ENCODE measurements at places on chromosomes 2 and 18.
A peak's percentile ranks its signal among the peaks of the same experiment; 100 is the strongest.

DNA sequence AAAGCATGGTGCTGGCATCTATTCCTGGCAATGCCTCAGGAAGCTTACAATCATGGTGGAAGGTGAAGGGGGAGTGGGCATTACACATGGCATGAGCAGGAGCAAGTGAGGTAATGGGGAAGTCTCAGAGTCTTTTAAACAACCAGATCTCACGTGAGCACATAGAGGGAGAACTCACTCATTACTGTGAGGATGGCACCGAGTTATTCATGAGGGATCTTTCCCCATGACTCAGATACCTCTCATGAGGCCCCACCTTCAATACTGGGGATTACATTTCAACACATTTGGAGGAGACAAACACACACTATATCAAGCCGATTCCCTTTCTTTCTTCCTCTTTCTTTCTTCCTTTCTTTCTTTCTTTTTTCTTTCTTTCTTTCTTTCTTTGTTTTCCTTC lies 47.9 kb upstream of the FANCL start:
- DNase-seq, result no peak

DNA sequence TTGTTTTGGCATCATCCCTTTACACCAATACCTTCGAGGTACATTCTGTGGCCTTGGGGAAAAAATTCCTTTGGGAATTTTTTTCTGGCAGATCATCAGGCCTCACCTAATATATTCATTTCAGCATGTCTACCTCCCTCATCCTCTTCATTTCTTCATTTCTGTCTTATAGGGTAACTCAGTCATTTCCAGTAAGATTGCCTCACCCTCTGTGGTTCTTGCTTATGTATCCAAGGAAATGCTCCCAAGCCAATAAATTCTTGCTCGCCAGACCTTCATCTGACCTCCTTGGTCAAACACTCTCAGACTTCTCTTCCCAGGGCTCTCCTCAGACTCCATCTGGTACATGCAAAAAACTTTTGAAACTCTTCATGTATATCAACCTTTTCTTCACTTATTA lies 265.6 kb downstream of the TMX3 start:
- DNase-seq, result peak; percentile 83

DNA sequence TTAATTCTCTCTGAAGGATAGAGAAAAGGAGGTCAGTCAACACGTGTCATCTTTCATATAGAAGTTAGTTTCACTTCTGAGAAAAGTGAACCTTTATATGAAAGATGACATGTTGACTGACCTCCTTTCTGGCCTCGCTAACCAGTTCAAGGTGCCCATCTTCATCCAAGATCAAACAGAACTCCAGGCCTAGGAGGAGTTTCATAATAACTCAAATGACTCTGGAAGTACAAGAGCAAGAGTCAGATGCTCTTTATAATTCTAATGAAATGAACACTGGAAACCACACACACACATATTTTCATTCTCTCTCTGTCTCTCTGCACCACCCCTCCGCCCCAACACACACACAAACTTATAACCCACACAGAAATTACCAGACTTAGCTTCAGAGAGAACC lies 16.3 kb downstream of the ANKRD44 start:
- DNase-seq, result no peak

DNA sequence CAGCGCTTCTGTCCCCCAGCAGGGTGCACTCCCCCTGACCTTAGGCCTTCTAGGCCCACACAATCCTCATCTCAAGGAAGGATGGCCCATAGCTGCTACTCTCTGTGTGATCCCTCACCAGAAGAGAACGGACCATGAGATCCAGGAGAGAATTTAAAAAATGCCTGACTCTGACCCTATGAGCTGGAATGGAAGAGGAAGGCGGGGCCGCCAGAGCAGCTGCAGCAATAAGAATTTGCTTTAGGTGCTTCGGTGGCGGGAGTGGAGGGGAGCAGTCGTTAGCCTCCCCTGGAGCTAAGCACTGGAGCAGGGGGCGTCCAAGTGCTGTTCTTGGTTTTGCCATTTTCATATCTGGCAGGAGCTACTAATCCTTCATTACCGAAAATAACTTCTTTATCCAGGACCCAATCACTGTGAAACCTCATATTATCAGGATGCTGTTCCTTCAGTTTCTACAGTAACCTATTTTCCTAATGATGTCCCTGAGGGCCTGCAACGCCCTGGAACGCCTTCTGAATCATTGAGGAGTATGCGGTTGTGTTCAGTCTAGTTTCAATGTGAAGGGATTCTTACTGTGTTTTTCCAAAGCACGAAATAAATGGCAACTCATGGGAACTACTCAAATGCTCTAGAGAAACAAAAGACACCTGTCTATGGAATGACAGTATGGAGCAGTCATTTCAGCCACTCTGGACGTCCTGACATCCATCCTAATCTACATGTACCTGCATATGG lies 105.1 kb upstream of the SIX2 start:
- no peak for DNase-seq

DNA sequence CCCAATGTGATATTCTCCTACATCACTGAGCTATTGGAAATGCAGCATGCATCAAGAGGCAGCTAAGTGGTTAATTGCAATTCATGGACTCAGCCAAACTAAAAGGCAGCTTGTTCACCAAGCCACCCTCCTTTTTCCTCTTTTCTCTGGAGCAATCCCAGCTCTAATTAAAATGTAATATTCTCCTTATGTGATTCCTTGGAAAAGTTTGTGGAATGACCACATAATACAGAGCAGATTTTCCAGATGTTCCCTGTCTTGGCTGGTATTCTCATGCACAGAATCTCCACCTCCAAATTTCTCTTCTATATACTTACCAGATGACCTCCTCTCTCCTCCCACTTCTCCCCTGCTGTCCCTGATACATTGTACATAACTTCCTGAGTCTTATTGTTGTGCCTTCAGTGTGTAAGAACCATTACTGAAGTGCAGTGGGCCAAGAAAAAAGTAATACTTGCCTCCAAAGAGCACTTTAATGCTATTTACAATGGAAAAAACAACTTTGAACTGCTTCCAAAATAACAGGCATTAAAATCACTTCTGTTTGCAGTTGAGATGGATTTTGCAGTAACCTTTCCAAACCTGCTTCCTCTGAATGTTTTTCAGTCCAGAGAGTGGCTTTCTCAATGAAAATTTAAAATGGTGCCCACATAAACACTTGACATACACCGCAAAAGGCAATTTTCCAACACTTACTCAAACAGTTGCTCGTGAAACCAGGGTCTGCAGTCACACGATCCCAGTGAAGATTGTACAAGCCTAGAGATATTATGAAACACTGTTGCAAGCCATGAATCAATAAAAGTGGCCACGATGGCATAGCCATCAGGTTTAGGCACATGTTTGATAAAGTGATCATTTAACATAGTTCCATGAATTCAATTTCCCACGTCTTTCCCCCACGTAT lies 258.0 kb downstream of the MTX2 start:
- DNase-seq, result no peak

DNA sequence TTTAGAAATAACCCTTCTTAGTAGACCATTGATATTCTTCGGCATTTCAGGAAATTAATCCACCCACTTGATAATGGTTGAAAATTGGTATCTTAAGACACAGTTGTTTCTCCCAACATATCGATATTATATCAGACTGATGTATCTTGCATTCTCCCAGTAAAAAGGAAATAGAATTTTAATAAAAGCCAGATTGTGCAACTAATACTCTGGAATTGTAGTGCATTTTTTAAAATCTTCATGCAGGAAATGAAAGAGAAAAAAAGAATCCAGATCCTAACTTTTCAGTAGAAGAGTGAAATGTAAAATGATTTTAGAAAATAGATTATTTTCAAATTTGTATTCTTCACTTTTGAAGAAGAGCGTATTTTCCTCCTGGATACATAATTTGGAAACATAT lies 1168.4 kb downstream of the DPP10 start:
- no peak for DNase-seq

DNA sequence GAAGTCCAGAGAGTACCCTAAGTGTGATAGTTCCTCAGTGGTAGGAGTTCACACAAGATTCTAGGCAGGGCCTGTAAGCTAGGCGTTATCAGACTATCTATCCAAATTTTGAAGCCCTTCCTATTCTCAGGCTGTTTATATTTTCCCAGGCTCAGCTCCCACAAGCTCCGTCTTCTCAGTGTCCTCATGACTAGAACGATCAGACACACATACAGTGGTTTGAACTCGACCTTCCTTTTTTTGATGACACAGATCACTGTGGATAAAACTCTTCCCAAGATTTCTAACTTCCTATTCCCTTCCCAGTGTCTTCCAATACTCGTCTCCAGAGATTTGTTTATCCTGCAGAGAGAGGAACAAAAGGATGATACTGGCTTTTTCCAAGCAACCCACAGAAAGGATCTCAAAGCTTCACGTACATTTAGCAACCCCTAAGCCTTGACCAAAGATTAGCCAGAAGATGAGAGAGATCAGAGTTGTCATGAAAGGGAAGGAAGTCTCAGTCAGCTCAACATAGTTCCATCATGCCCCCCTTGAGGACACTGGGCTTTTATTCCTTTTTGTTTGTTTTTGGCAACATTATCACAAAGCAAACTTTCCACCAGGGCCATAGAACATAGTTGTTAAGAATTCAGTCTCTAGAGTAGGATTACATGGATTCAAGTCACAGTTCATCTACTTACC lies 42.3 kb upstream of the DOK6 start:
- DNase-seq, result no peak

All from RCC 7860 (cell line).